GM12878 (cell line): ENCODE measurements at places on chromosomes 12 and 14.

DNA sequence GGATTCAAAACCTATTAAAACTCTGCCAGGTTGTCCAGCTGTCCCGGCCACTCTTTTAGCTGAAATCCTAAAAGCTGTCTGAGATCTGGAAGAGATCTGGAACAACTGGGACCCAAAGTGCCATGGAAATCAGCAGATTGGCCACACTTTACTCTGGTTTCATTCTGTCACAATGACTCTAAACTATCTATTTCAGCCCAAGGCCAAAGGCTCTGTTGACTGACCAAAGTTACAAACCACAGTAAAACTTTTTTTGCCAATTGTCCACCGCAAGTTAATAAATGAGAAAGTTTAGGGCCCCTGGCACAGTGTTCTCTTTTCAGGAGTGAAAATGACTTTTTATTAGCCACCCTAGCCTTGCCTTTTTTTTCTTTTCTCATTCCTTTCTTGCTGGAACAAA, 113.4 kb upstream of the CPM start:
- no peak for DNase-seq

GRCh38 chr14:100778951-100779690, 46.8 kb upstream of the MEG3 start:
- DNase-seq: no peak

DNA sequence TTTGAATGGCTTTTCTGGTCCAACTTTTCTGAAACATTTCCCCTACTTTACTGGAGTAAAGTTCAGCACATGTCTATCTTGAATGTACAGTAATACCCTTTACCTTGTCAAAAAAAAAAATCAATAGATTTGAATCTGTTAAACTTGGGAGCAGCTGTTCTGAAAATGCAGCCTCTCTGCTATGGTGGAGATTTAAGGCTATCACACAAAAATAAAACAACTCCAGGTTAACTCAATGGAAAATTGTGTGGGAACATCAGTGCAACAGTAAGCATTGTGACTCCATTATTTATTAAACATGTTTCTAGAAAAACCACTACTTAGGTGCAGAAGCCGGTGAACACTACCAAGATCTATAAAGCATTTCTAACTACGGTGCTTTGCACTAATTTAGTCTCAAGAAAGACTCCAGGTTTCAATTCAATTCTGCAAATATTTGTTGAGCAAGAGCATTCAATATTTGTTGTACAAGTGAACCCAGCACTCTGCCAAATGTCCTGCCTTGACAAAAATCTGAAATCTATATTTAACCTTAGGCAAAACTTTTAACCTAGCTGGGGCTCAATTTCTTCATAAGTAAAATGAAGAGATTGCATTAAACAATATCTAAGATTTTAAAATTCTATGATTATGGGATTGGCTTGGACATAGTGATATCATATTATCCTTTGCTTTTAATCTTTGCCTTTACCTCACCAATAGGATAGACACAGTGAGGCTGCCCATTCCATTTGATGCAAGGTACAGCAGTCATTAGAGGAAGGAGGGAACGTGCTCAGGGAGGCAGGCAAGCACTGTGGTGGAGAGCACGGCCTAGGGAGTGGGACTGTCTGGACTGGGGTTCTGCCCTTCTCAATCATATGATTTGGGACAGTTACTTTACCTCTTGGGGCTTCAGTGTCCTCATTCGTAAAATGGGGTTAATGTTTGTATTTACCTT, 155.2 kb downstream of the KITLG start:
- no peak for DNase-seq

GRCh38 chr12:69423037-69423905, 46.9 kb upstream of the FRS2 start:
- DNase-seq: no peak

GRCh38 chr14:36522972-36523715, 3.1 kb upstream of the NKX2-1 start:
- DNase-seq: no peak

DNA sequence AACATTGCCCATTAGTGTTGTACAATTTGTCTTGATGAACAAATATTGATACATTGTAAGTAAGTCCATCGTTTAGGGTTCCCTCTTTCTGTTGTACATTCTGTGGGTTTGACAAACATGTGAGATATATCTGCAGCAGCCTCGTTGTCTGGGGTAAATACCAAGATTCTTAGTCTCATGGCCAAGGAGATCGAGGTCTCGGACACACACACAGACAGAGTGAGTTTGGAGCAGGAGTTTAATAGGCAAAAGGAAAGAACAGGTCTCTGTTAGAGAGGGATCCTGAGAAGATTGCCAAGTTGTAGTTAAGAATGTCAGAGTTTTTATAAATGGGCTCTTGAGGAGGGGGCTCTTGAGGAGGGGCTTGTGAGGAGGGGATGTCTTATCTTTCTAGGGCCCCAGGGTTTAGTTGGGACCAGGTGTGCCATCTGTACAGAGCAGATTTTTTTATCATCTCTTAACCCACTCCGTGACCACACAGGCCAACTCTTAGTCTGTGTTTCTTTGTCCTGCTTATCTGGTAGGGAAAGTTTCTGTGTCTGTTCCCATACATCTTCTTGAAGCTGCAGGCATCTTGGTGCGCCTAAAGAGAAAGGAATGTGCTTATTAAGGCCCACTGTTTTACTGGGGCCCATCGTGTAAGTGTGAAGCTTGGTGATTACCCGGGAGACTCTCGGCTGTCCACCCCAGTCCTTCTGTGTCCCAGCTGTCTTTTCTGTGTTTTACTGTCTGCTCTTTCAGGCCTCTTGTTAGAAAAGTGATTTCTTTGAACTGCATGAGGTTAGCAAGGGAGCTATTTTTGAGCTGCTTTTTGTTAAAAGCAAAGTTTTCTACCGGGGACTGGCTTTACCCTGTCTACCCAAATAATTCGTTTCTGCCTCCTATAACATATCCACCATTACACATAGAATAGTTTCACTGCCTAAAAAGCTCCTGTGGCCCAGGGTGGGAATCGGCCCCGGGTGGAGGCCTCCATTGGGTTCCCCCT, 22.4 kb upstream of the CLEC2D start:
- DNase-seq: no peak

GRCh38 chr14:50528000-50528399, 4.4 kb downstream of the MAP4K5 start:
- no peak for DNase-seq

DNA sequence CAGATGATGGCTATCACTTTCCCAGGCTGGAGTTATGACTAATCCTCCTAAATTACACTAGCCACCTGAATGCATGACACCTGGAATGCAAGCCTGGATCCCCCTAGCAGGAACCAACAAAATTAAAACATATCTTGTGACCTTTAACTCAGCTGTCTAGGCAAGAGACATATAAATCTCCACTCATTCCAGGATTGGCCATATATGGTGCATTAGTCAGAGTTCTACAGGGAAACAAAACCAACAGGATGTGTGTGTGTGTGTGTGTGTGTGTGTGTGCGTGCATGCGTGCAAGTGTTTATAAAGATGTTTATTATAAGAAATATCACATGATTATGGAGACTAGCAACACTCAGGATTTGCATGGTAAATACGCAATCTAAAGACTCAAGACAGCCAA, 212.8 kb downstream of the KIF21A start:
- DNase-seq: no peak

GRCh38 chr14:85576218-85576617, 46.3 kb downstream of the FLRT2 start:
- no peak for DNase-seq

DNA sequence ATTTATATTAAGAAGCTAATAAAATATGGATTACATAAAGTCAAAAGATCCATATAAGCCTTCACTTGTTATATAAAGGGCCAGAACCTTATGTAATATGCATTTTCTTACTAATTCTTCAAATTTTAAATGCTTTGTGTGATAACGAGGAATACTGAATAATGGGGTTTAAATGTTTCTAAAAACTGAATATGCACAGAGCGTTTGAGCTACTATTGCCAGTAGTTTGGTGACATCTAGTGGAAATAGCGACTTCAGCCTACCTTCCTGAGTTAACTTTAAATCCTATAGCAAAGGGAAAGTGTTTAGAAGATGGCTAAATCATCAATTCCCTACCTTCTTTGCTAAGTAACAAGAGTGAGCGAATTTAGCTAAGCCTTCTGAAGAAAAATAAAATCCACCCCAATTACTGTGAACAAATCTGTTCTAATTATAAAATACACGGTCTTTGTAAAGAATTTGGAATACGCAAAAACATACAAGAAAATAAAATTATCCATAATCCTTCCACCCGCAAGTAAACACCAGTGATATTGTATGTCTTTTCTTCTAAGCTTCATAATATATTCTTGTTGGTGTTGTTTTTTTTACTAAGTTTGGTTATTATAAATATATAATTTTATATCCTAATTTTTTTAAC, 115.5 kb upstream of the G2E3 start:
- DNase-seq: no peak

GRCh38 chr12:132265056-132265800, 64.2 kb downstream of the GALNT9 start:
- no peak for DNase-seq

- no peak for DNase-seq
Observed at GRCh38 chr12:23781118-23781517, 168.4 kb downstream of the SOX5 start.

DNA sequence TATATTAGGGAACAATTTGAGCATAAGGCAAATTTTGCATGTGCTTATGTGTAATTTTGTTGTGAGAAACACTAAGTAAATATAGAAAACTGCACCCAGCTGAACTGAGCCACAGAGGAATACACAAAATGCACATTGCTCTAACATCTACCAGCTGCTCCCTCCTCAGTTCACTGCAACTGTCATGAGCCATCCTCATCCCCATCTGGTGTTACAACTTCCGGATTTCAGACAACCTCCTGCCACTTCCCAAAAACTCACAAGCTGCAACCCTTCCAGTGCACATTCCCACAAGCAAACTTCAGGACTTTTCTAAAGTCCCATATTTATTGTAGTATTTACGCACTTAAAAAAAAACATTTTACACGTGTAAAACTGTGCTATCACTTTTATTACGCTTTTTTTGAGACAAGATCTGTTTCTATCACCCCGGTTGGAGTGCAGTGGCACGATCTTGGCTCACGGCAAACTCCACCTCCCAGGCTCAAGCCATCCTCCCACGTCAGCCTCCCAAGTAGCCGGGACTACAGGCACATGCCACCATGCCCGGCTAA, 169.1 kb upstream of the TBX3 start:
- DNase-seq: no peak

DNA sequence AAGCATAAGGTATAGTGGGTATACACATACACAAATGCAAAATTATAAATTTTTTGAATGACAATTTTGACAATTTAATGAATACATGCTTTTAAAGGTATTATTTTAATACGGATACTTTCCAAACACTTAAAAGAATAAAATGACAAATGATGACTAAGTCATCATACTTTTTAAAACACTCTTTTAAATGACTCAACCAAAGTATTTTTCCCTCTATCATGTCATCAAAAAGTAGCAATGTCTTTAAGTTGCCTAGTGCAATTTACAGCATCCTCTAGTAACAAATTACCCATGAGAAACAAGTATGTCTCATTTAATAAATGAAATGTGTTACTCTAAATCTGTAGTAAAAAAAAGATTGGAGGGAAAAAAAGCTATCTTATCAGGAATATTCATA, 73.3 kb downstream of the RPS6KA5 start:
- DNase-seq: no peak

DNA sequence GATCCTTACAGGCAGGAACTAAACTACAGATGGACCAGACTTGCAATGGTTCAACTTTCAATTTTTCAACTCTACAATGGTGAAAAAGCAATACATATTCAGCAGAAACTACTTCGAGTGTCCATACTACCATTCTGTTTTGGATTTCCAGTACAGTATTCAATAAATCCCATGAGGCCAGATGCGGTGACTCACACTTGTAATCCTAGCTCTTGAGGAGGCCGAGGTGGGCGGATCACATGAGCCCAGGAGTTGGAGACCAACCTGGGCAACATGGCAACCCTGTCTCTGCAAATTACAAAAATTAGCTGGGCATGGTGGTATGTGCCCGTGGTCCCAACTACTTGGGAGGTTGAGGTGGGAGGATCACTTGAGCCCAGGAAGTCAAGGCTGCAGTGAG, 336.1 kb downstream of the MED13L start:
- DNase-seq: no peak

GRCh38 chr12:85280984-85281630, 1.1 kb downstream of the ALX1 start:
- no peak for DNase-seq

DNA sequence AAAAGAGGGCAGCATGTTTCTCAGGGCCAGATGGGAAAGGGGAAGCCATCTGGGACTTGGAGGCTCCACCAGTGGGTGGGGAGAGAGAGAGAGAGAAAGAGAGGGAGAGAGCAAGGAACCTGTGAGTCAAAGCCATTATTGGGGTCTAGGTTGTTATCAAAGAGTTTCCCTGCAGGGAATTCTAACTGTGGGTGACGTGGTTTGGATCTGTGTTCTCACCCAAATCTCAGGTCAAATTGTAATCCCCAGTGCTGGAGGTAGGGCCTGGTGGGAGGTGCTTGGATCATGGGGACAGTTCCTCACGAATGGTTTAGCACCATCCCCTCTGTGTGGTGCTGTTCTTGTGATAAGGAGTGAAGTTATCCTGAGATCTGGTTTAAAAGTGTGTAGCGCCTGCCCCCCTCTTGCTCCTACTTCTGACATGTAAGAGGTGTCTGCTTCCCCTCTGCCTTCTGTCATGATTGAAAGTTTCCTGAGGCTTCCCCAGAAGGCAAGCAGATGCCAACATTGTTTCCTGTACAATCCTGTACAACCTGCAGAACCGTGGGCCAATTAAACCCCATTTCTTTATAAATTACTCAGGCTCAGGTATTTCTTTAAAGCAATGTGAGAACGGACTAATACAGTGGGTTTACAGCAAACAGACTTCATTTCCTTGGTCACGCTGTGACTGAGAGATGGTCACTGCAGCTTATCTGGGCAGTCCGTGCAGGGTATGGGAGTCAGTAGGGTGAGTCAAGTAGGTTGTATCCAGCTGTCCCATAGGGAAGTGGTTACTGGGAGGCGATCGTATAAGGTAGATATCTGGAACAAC, 52.4 kb downstream of the CCDC91 start:
- DNase-seq: no peak

GRCh38 chr14:81715731-81716130, 182.1 kb upstream of the SEL1L start:
- no peak for DNase-seq

DNA sequence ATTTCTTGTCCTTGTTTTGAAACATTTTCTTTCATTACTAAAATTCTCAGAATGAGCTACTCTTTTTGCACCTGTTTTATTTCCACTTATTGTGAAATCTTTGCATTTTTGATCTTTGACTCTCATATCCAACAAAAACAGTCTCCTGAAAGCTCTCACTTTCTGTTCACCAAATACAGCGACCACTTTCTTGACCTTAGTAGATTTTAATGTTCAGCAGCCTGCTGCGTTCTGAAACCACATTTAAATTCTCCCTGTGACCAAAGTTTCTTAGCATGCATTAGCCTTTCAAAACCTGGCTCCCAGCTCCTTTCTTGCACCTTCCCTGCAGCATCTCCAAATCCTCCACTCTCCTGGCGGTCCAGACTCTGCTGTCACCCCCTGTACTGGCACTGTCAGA, 404.4 kb upstream of the PDE3A start:
- peak; percentile 13 for DNase-seq

GRCh38 chr14:34749408-34749807, 35.0 kb upstream of the CFL2 start:
- DNase-seq: no peak

GRCh38 chr14:53093206-53093605, 59.9 kb downstream of the DDHD1 start:
- DNase-seq: no peak

GRCh38 chr14:105980224-105980623, 453.8 kb downstream of the TMEM121 start:
- DNase-seq: no peak

GRCh38 chr12:3436461-3437065, 54.4 kb upstream of the PRMT8 start:
- DNase-seq: no peak

- no peak for DNase-seq
Observed at GRCh38 chr14:69887740-69888657, 8.8 kb downstream of the SMOC1 start.
